GM23338 (cell line): ENCODE measurements at places on chromosomes 1 and 21. TPM values are rescaled to one million over a fixed set of nuclear protein-coding genes. Genes with fewer than 3 reads are reported as not detected.

DNA sequence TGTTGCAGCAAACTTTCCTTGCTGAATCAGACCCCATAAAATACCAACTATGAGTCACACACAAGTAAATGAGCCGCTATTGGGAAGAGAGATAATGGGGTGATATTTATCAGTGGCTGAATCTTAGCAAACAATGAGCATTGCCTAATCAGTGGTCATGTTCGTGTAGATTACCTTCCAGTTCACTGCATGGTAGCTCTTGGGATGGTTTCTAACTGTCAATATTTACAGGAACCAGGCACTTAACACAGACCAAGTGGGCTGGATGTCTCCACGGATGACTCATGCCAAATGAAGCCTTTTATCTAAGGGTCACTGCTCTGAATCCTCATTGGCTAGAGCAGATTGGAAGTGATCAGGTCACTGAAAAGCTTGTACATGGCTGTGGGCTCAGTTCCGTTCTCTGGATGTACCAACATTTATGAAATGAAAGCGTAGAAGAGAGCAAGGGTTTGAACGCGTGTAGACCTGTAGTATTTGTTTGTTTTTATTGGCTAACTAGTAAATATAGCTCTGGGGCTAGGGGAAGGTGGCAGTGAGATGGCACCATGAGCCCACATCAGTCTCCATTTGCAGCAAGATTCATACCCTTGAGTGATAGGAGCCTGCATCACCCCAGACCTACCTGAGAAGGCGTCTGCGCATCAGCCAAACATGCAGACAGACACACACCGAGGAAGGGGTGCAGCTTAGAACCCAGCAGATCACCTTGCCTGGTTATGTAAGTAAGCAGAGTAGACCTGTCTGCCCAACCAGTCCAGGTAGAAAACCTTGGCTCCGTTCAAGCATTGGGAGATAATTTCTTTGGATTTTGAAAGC, 153.3 kb downstream of the TOMM20 start:
- DNase-seq, result no peak

- DNase-seq, result no peak
Measured at GRCh38 chr1:209882942-209883340, 55.1 kb upstream of the SYT14 start.

PLEKHO1 gene
- 33.1 and 36.7 TPM in 2 replicates for polyA plus RNA-seq

- DNase-seq, result no peak
Measured at GRCh38 chr21:18772404-18772803, 368.8 kb upstream of the TMPRSS15 start.

DNA sequence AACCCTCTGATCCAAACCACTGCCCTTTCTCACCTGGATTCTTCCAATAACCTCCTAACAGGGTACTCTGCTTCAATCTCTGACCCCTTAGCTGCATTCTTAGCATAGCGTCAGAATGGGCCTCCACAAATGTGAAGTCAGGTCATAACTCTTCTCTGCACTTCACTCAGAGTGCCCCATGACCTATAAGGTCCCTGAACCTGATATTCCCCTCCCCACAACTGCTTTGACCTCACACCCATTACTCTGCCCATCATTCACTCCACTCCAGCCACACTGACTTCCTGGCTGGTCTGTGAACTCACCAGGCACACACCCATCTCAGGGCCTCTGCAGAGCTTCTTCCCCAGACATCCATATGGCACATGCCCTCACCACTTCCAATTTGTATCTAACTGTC, 141.9 kb downstream of the ZNF281 start:
- DNase-seq, result no peak

ARHGEF11 gene
- polyA plus RNA-seq, result 11.1 and 12.3 TPM in 2 replicates

DNA sequence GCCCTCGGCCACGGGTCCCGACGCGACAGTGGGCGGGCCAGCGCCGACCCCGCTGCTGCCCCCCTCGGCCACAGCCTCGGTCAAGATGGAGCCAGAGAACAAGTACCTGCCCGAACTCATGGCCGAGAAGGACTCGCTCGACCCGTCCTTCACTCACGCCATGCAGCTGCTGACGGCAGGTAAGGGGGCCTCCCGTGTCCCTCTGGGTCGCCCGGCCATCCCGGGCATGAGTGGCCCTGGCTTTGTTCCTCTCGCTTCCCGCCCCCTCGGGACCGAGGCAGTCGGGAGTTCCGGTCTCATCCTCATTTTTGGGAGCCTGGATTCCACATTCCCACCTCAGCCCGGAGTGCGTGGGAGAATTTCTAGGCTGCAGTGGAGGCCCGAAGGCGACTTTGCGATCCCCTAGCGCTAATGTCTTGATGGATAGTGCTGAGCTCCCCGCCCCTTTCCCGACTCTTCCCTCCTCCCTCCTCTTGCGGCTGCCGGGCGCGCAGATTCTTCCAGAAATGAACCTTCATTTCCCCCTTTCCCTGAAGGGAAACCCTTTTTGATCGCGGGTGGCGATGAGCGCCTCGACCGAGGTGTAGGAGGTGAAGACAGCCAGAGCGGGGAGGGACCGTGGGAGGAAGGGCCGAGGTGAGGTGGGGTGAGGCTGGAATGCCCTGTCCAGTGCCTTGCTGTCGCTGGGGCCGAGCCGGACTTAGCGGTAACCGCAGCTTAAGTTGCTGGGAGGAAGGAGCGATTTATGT, 705 bp downstream of the KHDRBS1 start:
- peak; percentile 52 for DNase-seq

- no peak for DNase-seq
Measured at GRCh38 chr1:226945858-226946245, 5.8 kb downstream of the COQ8A start.

AGL gene
- 11.8 and 13.4 TPM in 2 replicates for polyA plus RNA-seq

DNA sequence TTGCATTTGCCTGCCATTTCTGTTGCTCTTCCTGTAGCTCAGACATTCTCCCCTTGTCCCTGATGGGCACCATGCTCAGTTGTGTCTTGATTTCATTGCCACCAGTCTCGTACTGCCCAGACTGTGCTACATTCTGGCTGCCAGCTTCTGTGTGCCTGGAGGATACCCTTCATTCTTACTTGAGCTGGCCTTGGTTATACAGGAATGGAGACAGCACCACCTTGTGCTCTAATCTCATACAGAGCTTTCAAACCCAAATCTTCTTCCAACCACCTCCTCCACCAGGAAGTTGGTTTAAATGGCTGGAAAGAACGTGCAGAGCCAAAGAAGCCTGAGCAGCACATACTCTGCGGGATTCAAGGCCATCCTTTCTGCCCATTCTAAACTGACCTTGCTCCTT, 165.3 kb downstream of the SLC35F3 start:
- DNase-seq, result peak; percentile 38

DNA sequence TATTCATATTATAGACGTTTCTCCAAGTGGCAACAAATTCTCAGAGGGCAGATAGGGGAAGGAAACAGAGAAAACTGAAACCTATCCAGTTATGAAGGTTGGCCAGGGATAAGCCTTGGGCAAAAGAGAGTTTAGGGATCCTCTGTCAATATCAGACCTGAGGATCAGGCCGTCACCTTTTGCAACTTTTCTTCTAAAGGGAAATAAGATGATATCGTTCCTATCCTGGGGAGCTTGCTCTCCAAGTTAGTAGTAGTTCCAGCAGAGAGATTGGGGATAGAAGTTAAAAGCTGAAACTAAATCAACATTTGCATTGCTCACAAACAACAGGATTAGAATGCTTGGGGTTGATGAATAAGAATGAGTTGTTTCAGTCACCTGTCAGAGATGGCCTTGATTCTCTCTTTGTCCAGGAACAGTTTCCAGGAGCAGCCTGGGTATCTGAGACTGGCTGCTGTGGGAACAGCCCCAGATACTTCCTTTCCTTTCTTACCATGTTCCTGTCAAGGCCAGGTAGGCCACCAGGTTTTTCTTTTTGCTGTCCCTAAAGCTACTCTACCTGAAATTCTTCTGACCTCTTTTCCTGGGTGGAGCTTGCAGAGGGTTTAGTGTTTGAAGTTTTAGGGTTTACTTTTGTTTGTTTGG, 2.5 kb downstream of the RIIAD1 start:
- peak; percentile 48 for DNase-seq

- no peak for DNase-seq
Measured at GRCh38 chr1:156654700-156655099, 12.8 kb downstream of the BCAN start.

- DNase-seq, result no peak
Measured at GRCh38 chr1:31957701-31958674, 19.8 kb upstream of the PTP4A2 start.

DNA sequence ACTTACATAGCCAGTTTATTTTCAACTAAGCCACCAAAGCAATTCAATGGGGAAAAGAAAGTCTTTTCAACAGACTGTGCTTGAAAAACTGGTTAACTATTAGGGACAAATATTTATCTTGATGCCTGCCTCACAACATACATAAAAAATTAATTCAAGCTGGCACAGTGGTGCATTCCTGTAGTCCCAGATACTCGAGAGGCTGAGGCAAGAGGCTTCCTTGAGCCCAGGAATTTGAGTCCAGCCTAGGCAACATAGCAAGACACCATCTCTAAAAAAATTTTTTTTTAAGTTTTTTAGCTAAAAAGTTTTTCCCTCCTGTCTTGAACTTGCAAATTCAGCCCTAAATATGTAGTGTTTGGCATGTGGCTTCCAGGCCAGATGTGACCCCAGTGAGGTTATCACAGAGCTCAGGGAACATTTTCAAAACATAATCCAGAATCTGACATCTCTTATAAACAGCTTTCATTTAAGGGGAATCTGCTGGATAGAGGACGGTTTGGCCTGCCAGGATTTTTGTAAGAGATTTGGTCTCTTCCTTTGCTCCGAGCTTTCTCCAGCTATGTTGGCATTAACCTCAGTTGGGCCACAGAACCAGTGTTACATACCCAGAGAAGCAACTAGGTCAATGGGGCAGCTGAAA, 46.4 kb downstream of the COL6A1 start:
- no peak for DNase-seq

- no peak for DNase-seq
Measured at GRCh38 chr1:234216116-234216703, 157.0 kb upstream of the COA6 start.

GRCh38 chr1:4837752-4838151, 183.3 kb downstream of the AJAP1 start:
- no peak for DNase-seq

DNA sequence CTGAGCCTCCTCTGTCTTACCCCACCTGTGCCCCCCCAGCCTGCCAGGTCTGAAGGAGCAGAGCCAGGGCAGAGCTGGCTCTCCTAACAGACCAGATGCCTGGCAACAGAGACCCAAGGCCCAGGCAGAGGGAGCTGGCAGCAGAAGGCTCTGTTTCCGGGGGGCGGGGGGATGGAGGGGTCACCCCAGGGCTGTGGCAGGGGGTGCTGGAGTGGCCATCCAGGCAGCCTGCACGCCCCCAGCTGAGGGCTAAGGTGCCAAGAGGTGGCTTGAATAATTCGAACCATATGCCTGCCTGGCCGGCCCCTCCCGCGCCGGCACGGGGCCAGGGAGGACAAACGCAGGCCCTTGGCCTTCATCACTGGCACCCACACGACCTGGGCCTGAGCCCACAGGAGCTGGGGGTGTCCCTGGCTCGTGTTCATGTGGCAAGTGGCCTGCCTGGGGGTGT, 16.0 kb upstream of the PLEKHG5 start:
- DNase-seq, result no peak

DNA sequence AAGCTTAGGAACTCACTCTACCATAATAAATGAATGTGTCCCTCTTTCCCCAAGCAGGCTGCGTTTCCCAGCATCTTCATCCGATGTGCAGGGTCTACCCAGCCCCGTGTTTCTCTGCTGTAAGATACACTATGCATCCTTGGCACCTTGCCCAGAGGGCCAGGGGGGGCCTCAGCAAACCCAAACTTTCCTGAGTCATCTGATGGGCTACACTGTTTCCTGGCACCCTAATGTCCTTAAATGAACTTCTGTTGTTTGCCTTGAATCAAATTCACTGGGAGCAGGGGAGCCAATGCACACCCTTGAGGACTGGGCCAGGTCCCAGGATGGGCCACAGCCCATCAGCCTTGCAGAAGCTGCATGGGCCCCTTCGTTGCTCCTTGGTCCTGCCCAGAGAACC, 145.5 kb downstream of the IGSF21 start:
- no peak for DNase-seq

KISS1 gene
- polyA plus RNA-seq, result not detected in 2 replicates

CFAP410 gene
- 11.0 and 15.4 TPM in 2 replicates for polyA plus RNA-seq

GRCh38 chr1:83060651-83061390, 938.1 kb downstream of the TTLL7 start:
- no peak for DNase-seq

DNA sequence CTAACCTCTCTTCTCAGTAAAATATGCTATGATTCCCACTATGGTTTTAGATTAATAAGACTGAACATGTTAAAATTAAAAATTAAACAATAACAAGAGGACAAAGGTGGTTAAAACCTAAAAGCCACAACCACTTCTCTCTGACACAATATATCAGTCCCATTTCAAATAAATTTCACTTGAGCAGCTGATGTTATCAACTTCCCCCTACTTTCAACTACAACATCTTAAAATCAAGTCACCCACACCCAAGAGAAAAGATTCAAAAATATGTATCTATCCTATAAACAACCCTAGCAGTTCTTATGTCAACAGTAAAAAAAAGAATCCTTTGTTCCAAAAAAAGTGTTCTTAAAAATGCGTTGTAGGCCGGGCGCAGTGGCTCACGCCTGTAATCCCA, 7.5 kb downstream of the PUM1 start:
- no peak for DNase-seq

GRCh38 chr1:59908084-59908483, 18.5 kb downstream of the CYP2J2 start:
- no peak for DNase-seq

PRMT6 gene
- 27.9 and 29.6 TPM in 2 replicates for polyA plus RNA-seq

WNT9A gene
- polyA plus RNA-seq, result 0.06 and 0.07 TPM in 2 replicates

GRCh38 chr1:22915231-22915630, 57.4 kb downstream of the LACTBL1 start:
- DNase-seq, result no peak

DNA sequence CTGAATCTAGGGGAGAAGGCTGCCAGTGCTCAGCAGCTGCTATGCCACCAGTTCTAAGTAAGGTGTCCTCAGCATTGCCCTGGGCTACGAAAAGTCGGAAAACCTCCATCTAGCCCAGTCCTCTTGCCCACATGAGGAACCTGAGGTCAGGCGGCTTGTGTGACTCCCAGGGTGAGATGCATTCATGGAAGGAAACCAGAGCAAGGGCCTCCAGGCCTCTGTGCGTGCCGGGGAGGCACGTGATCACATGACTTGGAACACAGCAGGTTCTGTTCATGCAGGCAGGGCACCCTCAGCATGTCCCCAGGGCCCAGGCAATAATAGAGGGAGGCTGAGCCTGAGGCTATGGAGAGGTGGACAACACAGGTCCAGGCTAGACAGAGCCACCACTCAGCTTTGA, 312.5 kb upstream of the DUSP10 start:
- DNase-seq, result no peak

- no peak for DNase-seq
Measured at GRCh38 chr1:64295136-64295535, 91.7 kb downstream of the UBE2U start.

DNA sequence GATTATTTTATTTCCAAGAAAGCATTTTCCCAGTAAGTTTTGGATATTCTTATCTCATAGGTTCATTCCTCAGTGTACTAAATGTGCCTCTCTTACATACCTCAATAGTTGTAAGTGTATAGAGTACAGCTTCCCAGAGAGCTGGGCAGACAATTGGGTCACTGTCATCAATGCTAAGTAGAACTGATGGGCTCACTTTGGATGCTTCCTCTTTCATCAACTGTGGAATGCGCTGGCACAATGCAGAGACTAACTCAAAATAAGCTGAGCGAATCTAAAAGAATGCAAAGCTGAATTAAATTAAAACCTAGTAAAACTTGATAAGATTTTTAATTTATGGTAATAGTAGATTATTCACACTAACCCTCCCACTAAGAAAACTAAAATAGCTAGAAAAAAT, 21.5 kb downstream of the LTN1 start:
- DNase-seq, result peak; percentile 16
